Activated CD8-positive, alpha-beta T cell treated with anti-CD3 and anti-CD28 coated beads for 36 hours (primary cell): ENCODE measurements at places on chromosomes 16 and 17.

DNA sequence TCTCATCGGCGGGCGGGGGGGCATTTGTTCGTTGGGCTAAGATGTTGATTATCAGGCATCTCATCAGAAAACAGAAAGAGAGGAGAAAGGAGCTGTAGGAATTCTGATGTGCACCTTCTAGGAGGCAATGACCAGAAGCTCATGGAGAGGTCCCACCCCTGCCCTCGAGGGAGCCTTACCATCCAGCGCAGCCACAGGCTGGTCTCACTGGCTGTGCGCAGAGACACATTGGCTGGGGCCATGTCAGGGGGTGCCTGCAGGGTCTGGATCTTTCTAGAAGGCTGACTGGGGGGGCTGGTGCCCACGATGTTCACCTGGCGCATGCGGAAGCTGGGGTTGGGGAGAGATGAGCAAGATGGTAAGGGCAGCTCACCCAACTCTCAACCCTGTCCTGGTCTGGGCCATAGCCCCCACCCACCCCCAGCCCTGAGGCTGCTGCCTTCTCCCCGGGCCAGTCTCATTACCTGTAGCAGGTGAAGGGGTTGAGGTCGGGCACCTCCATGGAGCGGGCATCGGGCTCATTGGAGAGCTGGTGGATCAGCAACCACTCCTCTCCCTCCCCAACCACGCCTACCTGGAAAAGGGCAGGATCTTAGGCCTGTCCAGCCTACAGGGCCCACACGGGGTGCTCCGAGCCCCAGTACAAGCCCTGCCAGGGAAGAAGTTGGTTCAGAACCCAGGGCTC lies 86.2 kb upstream of the CDC42EP4 start:
- no peak for DNase-seq

GRCh38 chr16:19116711-19117449 lies 3.1 kb downstream of the ITPRIPL2 start:
- no peak for DNase-seq

- DNase-seq = no peak
Observed at GRCh38 chr16:31404353-31405064, 11.4 kb downstream of the ITGAD start.

GRCh38 chr17:43817826-43818225 lies 15.1 kb downstream of the MPP3 start:
- no peak for DNase-seq

DNA sequence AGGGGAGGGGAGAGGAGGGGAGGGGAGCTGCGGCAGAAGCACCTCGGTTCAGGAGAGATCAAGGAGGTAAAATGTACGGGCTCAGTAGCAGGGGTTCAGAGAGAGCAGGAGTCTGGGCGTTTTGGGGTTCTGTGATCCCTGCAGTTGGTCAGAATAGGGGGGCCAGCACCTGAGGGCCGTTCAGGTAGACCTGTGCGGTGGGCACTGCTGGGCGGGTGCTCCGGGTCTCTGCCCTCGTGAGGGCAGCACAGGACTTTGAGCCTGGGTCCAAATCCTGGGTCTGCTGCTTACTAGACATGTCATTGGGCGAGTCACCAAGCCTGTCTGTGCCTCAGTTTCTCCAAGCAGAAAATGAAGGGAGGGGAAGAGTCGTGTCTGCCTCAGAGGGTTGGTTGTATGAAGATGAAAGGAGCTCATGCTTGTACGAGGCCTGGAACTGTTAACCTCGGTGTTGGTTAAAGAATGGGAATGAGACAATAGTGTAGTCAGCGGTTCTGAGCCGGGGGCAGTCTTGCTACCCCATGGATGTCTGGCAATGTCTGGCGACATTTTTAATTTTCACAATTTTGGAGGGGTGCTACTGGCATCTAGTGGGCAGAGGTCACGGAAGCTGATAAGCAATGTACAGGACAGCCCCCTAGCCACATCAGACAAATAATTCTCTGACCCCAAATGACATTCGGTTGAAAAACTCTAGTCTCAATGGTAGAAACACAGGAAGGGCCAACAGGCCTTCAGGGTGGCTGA lies 35.4 kb downstream of the OR1D5 start:
- no peak for DNase-seq

DNA sequence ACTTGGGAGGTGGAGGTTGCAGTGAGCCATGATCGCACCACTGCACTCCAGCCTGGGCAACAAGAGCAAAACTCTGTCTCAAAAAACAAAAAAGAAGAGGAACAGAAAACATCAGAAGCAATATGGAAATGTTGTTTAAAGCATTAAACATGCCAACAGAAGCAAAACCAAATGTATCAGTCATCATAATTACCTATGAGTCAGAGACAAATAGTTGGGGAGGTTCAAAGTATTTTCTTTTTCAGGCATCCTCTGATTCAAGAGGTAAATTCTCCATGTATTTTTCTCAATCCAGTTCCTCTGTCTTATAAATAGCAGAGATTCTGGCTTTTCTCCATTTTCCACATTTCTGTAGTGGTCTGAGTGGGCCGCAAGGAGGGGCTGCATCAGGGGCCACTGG lies 2.1 kb upstream of the TM4SF5 start:
- no peak for DNase-seq

GRCh38 chr16:78395035-78395434 lies 295.6 kb downstream of the WWOX start:
- DNase-seq = no peak

- no peak for DNase-seq
Observed at GRCh38 chr17:58334256-58334655, 5.7 kb upstream of the TSPOAP1 start.

DNA sequence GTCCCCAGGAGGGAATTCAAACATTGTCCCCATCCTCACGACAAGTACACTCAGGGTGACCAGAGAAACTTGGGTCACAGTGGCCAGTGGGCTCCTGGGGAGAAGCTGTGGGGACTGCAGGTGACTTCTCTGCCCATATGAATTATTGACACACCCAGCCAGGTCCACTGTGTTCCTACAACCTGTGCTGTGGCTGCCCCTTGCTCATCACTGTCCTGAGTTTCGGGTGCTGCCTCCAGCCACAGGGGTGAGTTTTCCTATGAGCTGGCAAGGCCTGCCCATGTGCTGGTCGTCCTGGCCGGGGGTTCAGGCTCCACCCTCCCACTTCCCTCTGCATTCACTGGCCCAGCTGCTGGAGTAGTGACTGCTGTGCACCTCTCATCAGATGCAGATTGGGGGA lies 59.0 kb upstream of the RBFOX3 start:
- no peak for DNase-seq

GRCh38 chr17:35368081-35368830 lies 5.2 kb downstream of the SLFN11 start:
- peak; percentile 47 for DNase-seq

DNA sequence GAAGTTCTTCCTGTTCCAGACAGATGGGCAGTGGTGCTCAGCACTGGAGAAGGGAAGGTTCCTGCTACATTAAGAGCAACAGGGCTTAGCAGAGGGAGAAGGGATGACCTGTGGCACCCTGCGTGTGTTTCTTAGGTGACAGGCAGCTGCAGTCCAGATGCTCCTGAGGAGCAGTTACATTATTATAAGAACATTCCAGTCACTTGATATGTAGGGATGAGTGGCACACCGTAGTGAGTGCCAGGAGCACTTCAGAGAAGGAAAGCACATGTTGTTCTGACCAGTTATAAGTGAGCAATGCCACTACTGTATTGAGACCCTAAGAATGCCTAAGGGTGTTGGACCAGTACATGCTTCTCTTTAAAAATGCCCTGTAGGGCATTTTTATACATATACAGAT lies 39.9 kb upstream of the MRC2 start:
- DNase-seq = no peak

DNA sequence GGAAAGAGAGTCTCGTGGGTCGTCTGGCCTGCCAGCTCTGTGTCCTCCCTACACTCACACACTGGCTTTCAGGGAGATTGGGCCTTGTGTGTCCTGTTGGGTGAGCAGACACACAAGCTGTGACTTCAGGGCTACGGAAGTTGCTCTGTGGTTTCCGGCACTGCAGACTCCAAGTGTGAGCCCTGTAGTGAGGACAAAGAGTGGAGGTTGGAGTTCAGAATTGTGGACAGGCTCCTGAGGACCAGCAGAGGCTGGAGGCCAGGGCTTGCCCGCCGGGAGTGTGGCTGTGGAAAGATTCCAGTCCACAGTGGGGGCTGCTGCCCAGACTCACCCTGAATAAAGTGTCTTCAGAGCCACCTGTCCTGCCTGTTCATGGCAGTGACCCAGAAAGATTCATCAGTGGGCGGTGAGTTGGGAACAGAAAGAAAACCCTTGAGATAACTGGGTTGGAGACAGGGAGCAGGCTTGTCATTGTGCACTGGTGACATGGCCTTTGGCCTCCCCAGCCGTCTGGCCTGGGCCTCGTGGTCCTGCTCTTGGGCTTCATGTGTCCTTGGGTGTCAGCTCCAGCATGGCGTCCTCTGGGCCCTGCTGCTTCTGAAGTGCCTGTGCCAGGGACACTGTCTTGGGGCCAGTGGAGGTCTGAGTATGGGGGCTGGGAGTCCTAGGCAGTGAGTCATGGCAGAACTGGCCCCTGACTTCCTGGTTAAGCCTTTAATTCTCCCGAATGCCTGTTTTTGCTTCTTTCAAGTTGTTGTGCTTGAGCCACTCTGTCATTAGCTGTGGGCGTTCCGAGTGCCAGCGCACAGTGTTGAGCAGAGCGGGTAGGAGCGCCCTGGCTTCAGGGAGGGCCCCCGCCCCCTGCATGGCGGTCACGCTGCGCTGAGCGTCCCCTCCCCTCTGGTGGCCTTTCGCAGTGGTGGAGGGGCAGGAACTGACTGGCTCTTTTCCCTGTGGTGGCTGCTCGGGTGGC lies 19.9 kb upstream of the ZNF750 start:
- peak; percentile 86 for DNase-seq

DNA sequence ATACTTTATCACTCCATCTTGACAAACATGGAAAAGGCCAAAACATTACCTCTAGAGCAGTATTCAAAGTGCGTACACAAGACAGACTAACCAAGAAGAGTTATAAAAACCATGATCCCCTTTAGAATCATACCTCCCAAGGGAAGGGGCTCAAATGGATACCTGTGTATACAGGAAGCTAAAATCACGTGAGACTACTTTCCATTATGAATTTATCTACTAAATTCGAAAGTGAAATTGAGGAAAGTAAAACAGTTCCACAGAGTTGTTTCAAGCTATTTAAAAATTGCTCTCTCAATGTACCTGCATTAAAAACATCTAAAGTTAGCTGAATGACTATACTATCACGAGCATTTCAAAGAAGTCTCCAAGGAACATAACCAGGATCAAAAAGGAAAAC lies 32.7 kb downstream of the AP1G1 start:
- DNase-seq = no peak

DNA sequence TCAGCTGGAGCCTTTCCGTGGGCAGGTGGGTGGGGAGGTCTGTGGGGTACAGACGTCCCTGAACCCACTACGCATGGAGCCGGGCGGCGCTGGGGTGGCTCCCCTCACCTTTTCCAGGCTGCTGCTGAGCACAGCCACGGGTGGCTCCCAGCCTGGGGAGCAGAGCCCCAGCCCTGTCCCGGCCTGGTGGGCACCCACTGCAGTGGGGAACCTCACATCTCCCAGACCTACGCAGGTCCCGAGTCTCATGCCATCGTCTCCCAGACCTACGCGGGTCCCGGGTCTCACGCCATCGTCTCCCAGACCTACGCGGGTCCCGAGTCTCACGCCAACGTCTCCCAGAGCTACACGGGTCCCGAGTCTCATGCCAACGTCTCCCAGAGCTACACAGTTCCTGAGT lies 17.0 kb upstream of the APRT start:
- no peak for DNase-seq

GRCh38 chr17:74748279-74748528 lies 224 bp upstream of the NHERF1 start:
- no peak for DNase-seq

DNA sequence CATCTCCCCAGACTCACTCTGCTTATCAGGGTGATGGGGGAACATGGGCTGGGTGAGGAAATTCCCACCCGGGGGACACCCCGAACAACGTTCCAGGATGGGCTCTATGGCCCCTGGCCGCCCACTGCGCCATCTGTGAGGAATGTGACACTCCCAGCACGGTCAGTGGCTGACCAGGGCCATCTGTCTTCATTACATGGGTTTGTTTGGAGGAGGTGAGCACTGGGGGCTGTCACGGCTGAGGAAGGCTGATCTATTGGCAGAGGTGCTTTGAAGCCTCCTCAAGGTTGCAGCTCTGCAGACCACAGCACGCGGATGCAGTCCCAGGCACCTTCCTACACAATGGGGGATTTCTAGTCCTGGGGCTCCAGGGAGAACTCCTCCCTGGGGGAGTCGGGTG lies 214.1 kb upstream of the FOXF1 start:
- no peak for DNase-seq

GRCh38 chr16:23392223-23392600 lies 60.8 kb downstream of the COG7 start:
- DNase-seq = no peak

GRCh38 chr16:67415872-67416793 lies at the start of gene ZDHHC1:
Gene ZDHHC1, minus strand, starts transcription at chr16:67416477. Its CDS starts 8,702 bp downstream, at chr16:67407775.
- DNase-seq = peak; percentile 57

DNA sequence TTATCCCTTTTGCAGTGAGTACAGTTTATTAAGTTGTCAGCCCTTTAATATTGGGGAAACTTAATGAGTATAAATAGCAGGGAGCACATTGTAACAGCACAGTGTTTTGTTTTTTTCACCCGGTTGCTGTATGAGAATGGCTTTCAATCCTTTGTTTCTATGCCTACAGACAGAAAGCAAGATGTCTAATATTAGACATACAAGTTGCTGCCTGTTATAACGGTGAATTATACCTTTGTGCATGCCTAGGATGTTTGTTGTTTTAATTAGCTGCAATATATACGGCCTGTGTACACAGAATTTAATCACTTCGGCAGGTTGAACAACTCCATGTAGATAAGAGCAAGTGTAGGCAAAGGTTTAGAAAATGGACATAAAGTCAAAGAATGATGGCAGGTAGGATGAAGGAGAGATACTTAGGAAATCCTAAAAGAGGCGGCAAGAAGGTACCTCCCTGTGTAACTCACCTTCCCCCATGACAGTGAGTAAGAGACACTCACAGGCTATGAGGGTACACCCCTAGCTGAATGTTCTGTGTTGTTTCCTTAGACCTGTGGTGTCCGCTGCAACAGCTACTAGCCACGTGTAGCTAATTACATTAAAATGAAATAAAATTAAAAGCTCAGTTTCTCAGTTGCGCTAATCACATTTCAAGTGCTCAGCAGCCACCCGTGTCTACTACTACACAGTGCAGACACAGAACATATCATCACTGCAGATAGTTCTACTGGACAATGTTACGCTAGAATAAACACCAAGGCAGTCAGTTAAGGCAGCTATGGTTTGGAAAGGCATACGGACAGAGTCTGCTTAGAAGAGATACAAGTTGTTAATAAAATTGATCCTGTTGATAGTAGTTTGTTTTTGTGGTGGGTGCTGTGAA lies 10.9 kb downstream of the SLC7A6OS start:
- DNase-seq = no peak

GRCh38 chr16:87951552-87952538 lies 611 bp downstream of the BANP start:
- peak; percentile 35 for DNase-seq

- no peak for DNase-seq
Observed at GRCh38 chr17:79685121-79685520, 45.6 kb upstream of the ENPP7 start.

DNA sequence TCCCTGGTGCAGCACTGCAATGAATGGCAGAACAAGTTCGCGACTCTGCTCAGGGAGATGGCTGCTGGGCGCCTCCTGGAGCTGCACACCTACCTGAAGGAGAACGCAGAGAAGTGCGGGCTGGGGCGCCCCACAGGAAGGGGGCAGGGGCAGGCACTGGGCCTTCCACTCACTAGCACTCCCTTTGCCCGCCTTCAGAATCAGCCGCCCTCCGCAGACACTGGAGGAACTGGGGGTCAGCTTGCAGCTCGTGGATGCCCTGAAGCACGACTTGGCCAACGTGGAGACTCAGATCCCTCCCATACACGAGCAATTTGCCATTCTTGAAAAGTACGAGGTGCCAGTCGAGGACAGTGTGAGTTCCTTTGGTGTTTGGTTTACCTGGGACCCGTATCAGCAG lies 46.4 kb downstream of the DNAH2 start:
- no peak for DNase-seq

- DNase-seq = no peak
Observed at GRCh38 chr16:79069121-79069520, 531.4 kb downstream of the MAF start.
